Aortic smooth muscle cell (primary cell): ENCODE measurements at places on chromosomes 16 and 17. TPM values are rescaled to one million over a fixed set of nuclear protein-coding genes. Genes with fewer than 3 reads are reported as not detected.

The SLC2A4 gene
- 0.13 and 0.19 TPM in 2 replicates for total RNA-seq

The CCL8 gene
- total RNA-seq, result not detected in 2 replicates

The CACNG3 gene
- not detected in 2 replicates for total RNA-seq

The ATP2A3 gene
- total RNA-seq, result 0.79 and 2.0 TPM in 2 replicates

The ASB16 gene
- total RNA-seq, result 0.13 and 0.44 TPM in 2 replicates

The C17orf113 gene
- 0.19 and 0.26 TPM in 2 replicates for total RNA-seq

The WSCD1 gene
- 1.3 and 6.9 TPM in 2 replicates for total RNA-seq
